ENCODE measurements at places on chromosomes 13 and 19.
A peak's percentile ranks its signal among the peaks of the same experiment; 100 is the strongest.

- DNase-seq: no peak
These were observed 3.6 kb downstream of the GJA3 start for GRCh38 chr13:20157151-20157796.

DNA sequence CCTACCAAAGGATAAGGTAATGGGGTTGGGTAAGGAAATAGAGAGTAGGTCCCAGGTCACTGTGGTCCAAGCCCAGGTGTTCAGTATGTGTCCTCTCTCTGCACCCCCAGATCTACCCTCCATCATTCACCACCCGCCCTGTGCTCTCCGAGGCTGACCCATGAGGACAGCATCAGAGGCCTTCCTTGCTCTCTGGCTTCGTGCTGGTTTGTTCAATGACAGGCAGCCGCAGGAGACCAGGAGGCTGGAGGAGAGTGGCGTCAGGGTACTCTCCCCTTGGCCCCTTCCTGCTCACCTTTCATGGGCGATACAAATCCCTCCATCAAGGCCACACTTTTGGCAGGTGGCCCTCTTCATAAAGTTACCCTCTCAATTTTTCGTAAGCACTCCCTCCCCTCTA is 1.7 kb downstream of the TUBA3C start:
- DNase-seq: no peak

DNA sequence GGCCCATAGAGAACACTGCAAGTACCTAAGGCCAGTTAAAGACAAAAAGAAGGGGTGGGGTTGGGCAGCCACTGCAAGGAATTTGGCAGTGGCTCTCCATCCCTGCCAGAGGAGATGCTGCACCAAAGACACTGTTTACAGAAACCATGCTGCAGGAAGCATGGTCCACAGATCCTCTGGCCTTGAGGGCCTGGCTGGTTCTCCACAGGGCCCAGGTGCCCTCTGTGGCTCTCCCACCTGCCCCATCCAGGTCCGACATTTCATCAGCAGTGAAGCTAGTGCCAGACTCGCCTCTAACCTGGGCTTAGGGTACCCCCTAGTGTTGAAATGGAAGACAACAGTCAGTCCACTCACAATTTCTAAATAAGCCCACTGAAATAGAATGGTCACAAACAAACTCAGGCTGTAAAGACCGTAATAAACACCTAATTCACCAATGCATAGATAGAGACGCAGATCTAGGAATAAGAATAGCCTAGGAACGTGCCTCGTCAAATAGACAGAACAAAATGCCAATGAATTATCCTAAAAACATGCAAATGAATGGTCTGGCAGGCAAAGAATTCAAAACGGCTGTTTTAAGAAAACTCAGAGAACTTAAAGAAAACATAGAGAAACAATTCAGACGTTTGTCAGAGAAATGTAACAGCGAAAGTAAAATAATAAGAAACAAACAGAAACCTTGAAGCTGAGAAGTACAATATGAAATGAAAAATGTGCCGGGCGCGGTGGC is 23.3 kb downstream of the LYPD4 start:
- DNase-seq: peak; percentile 24

- DNase-seq: no peak
These were observed 39.8 kb upstream of the IGFL4 start for GRCh38 chr19:46080561-46080960.

DNA sequence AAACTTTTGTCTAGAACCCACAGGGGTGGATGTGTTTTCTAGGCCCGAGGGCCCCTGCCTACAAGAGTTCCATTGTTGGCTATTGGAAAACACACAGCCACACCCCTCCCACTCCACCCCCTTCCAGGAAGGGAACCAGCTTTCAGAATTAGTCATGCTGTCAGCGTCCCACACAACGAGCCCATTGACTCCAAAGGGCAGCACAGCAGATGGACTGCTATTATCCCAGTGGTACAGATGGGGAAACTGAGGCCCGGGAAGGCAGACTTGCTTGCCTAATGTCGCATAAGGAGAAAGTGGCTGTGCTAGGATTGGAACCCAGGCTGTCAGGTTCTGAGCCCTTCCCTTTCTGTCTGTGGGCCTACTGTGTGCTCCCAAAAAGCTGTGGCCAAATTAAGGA is 8.1 kb upstream of the FXYD3 start:
- DNase-seq: no peak

- no peak for DNase-seq
These were observed 882.1 kb downstream of the UQCRFS1 start for GRCh38 chr19:28330831-28331230.

- DNase-seq: peak; percentile 95
These were observed 9.3 kb downstream of the HOOK2 start for GRCh38 chr19:12766051-12766521.

- peak; percentile 61 for DNase-seq
These were observed 9.8 kb upstream of the CIRBP start for GRCh38 chr19:1259206-1259875.

DNA sequence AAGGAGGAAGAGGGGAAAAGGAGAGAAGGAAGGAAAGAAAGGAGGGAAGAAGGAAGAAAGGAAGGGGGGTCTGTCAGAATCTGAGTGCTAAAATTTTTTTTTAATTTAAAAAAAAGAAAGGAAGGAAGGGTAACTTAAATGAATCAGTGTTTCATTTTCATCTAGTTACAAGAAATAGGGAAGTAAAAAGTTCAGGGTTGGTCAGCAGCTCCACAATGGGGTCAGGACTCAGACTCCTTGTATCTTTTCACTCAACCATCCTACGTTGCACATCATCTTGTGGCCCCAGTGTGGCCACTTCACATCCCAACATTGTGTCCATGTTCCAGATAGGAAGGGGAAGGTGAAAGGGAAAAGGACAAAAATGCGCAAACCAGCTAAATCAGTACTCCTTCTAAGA is 14.3 kb upstream of the FNDC3A start:
- DNase-seq: no peak

GRCh38 chr13:109400209-109400608 is 386.2 kb downstream of the IRS2 start:
- no peak for DNase-seq

- no peak for DNase-seq
These were observed 185.3 kb upstream of the EDNRB start for GRCh38 chr13:78103936-78104335.

DNA sequence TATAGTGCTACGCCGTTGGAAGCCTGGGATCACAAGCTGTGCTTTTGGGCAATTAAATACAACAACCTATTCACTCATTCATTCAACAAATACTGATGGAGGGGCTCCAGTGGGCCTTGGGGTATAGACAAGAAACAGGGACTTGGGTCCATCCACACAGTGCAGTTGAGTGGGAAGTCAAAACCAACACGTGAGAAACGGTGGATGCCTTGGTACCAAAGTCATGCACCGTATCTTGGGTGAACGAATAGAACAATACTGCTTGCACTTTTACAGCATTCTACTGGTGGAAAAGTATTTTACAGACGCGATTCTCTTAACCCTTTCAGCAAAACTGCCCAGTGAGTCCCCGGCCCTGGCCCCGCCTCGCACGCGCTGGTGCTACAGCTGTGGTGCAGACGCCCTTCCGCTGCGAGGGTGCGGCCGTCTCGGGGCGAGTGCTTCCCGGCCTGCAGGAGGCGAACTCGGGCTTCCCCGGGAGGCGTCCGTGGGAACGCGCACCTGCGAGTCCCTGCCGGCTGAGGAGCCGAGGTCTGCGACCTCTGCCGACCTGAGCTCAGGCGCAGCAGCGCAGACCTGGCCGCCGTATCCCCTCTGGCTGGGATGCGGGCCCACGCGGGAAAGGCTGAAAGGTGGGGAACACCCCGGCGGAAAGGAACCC is 8.3 kb downstream of the TNFRSF19 start:
- peak; percentile 75 for DNase-seq

DNA sequence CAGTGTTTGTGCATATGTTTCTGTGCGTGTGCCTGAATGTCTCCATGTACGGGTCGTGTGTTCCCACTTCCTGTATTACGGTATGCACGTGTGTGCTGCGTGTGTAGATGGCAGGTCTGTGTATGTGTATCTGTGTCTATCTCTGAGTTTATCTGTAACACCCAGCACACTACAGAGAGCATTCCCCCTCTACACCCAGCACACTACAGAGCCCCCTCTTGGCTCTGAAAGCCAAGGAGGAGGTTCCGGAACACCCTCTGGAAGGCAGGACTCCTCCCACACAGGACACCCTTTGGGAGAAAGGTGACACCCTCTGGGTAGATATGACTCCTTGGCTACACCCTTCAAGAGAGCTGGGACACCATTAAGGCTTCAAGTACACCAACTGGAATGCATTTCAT is 2.1 kb upstream of the ERFL start:
- DNase-seq: no peak

DNA sequence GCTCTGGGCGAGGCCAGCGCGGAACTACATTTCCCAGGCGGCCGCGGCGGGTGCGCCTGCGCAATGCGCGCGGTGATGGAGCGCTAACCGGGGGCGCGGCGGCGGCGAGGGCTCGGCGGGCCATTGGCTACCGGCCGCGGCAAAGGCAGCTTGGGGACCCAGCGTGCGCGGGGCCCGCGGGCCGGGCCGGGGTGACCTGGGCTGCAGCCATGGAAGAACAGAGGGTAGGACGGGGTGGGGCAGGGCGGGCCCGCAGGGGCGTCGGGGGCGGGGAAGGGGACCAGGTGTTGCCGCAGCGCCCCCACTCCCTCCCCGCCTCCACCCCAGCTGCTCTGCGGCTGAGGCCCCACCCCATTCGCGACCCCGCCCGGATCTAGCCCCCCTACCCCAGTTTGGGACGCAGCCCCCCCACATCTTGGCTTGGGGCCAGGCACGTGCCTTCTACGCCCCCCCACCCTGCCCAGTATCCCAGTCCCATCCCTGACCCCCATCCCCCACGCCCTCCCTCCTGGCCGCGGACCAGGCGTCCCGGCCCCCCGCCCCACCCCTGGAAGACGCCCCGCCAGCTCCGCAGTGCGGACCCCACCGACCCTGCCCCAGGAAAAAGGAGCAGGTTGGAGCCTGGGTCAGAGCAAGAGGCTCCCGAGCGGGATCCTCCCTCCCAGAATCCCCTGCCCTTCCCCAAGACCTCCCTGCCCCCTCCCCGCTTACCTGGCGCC is at the start of gene FSD1:
Gene FSD1, plus strand, starts transcription at position 61 of the 719 bp plus-strand sequence. Its CDS starts 149 bp downstream, at position 210.
- DNase-seq: peak; percentile 86

DNA sequence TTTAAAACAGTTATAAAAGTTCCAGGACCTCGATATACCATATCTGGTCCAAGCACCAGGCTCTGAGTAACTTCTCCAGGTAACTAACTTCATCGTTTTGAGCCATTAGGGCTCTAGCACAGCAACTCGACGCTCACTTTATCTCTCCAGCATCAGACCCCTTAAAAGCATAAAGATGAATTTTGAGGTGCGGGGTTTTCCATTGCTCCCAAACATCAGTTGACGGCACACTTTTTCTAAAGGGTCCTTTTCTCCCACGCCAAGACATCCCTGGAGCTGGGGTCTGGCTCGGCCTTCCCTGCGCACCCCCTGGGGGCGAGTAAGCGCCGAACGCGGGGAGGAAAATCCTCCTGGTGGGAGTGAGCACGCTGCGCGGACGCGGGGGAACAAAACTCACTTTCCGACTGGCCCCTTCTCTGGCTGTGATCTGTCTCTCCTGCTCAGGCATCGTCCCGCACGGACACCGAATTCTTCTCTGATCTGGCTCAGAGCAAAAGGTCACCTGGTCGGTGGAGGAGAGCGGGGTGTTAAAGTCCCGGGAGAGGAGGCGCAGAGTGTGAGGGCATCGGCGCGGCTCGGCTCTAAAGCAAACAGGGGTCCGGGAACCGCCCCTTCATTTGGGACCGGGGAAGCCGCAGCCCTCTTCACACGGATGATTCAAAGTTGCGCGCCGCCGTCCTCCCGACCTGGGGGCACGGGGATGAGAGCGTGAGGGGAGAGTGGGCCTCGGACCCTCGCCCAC is at the start of gene ATP7B:
Gene ATP7B, minus strand, starts transcription at position 561 of the 742 bp plus-strand sequence. Its CDS starts 113 bp downstream, at position 448.
- no peak for DNase-seq

GRCh38 chr13:85333506-85334020 is 465.7 kb downstream of the SLITRK6 start:
- DNase-seq: no peak

DNA sequence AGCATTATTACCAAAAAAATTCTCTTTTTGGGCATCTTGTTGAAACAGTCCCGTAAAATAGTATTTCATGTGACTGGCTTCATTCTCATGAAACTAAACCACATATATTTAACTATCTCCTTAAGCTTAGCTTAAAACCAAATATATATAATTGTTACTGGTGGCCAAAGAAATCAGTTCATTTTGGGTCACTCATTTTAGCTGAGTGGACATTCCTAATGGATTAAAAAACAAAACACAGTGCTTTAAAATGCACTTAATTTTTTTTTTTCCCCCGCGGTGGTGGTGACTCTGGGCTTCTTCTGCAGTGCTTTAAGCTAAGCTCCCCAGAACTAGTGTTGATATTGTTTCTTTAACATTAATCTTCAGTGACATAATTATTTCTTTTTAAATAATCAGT is 540.1 kb downstream of the GPC6 start:
- no peak for DNase-seq

- no peak for DNase-seq
These were observed 140.0 kb downstream of the IRS2 start for GRCh38 chr13:109646423-109646822.

GRCh38 chr19:48310227-48310626 is 15.1 kb upstream of the EMP3 start:
- no peak for DNase-seq

- peak; percentile 63 for DNase-seq
These were observed 13.8 kb downstream of the SH2D3A start for GRCh38 chr19:6753178-6754031.

Measured in stimulated activated effector memory CD8-positive, alpha-beta T cell treated with anti-CD3 and anti-CD28 coated beads, Interleukin-12 subunit alpha, Interleukin-12 subunit beta, amount 100 ng/mL, for 72 hours (primary cell).